ENCODE measurements at places on chromosomes 2 and 18. TPM values are rescaled to one million over a fixed set of nuclear protein-coding genes. Genes with fewer than 3 reads are reported as not detected.
A peak's percentile ranks its signal among the peaks of the same experiment; 100 is the strongest.

- no peak for DNase-seq
These were observed 22.1 kb upstream of the ARPC2 start for GRCh38 chr2:218194880-218195279.

DNA sequence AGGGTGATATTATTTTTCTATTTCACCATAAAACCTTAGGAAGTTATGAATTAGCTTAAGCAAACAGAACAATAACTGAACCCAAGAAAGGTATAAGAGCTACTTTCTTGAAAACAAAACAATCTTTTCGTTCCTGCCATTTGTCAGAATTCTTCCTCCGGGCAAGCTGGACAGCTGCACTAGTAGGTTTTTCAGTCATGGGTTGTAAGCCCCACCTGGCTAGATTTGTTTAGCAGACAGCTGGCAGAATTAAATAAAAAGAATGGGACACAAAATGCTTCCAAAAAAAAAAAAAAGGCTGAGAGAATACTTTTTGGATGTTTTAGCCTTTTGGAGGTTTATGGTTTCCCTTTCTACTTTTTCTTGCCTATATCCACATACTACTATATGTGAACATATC is 694.1 kb downstream of the ARHGAP15 start:
- DNase-seq: no peak

GRCh38 chr2:216690853-216691741 is 4.3 kb downstream of the IGFBP5 start:
- peak; percentile 46 for DNase-seq

GRCh38 chr18:9810994-9811705 is 74.6 kb upstream of the TXNDC2 start:
- DNase-seq: no peak

- no peak for DNase-seq
These were observed 487.9 kb downstream of the STK39 start for GRCh38 chr2:167759531-167759930.

Gene ACMSD
- not detected for total RNA-seq

Gene ZSWIM2
- total RNA-seq: not detected

Gene LCT
- 0.05 TPM for total RNA-seq

Gene RAPGEF4
- 0.21 TPM for total RNA-seq

Gene PXDN
- not detected for total RNA-seq

Gene NCKAP1
- 18.8 TPM for total RNA-seq

Gene FBXO48
- total RNA-seq: 2.6 TPM

All from activated CD4-positive, alpha-beta memory T cell treated with anti-CD3 and anti-CD28 coated beads for 36 hours (primary cell).